H1 (cell line): ENCODE measurements at places on chromosomes 1 and 21. TPM values are rescaled to one million over a fixed set of nuclear protein-coding genes. Genes with fewer than 3 reads are reported as not detected.

- H3K27ac ChIP-seq = no peak overlapping the region
- H3K27me3 ChIP-seq = no peaks in the 10 kb centered on the region
Measured at GRCh38 chr1:28982198-28982597, 67.8 kb downstream of the EPB41 start.

GRCh38 chr1:66439031-66439740 is 94.8 kb upstream of the SGIP1 start:
- H3K27me3 ChIP-seq = no peaks in the 10 kb centered on the region
- no peaks in the 10 kb centered on the region; the same call in 1 of the 2 replicates for H3K4me1 ChIP-seq
- H3K27ac ChIP-seq = no peak overlapping the region
- no peak for DNase-seq
- no peak overlapping the region for H3K4me3 ChIP-seq
- no peaks in the 10 kb centered on the region for H3K36me3 ChIP-seq

DNA sequence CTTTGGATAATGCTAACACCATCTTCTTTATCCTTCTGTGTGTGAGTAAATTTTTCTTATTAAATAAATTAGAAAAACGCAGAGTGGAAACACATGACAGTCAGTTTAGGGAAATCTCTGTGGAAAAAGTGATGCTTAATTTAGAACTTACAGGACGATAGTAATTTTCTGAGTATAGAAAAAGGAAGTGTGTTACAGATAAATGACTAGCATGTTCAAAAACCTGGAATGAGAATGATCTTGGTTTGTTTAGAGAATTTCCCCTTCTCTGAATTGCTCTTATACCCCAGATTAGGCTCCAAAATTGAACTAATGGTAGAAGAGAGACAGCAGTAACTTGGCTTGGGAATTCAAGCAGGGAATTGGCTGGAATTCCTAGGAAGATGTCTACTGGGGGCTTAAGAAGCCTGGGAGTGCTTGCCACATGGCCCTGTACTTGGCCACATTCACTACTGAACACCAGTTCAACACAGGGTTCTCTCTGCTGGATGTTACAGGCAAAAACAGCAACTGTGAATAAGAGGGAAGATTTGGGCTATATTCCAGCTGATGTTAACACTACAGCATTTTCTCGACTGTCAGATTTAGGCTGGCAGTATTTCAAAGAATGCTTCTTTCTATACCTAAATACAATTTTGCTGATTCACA is 1004.2 kb downstream of the TTLL7 start:
- no peak overlapping the region for H3K27ac ChIP-seq
- H3K4me3 ChIP-seq = no peak overlapping the region
- no peaks in the 10 kb centered on the region for H3K4me1 ChIP-seq
- no peaks in the 10 kb centered on the region for H3K27me3 ChIP-seq

GRCh38 chr1:47388030-47388890 is 27.8 kb upstream of the FOXE3 start:
- no peaks in the 10 kb centered on the region for H3K36me3 ChIP-seq
- H3K27me3 ChIP-seq = no peaks in the 10 kb centered on the region
- H3K4me1 ChIP-seq = no peaks in the 10 kb centered on the region
- H3K27ac ChIP-seq = no peak overlapping the region
- no peak for DNase-seq

The NUDT4B gene
- total RNA-seq = not detected in 2 replicates

The SLC26A9 gene
- total RNA-seq = not detected in 2 replicates

The TFF3 gene
- total RNA-seq = 1.7 TPM in 1 of 2 replicates, not detected in the other
